ENCODE measurements at places on chromosomes 3 and 15. TPM values are rescaled to one million over a fixed set of nuclear protein-coding genes. Genes with fewer than 3 reads are reported as not detected.

GRCh38 chr3:159239059-159239458 lies 437.2 kb downstream of the MFSD1 start:
- DNase-seq: no peak

- DNase-seq: no peak
Measured at GRCh38 chr3:36796881-36797280, 32.5 kb upstream of the DCLK3 start.

DNA sequence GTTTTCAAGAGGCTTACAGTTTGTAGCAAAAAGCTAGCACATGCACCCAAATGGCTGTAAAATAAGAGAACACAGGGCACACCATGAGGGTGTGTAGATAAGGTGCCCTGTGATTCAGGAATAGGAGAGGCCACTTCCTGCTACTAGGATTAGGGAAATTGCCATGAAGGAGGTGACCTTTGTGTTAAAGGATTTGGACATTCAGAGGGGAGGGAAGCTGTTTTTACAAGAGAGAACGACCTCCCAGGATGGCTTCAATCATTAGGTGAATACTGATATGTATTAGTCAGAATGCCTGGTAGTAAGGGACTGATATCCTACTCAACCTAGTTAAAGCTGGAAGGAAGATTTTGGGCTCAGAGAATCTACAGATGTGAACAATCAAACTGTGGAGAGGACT lies 35.7 kb upstream of the ABHD17C start:
- no peak for DNase-seq

GRCh38 chr3:81476692-81477091 lies 284.8 kb downstream of the GBE1 start:
- DNase-seq: no peak

DNA sequence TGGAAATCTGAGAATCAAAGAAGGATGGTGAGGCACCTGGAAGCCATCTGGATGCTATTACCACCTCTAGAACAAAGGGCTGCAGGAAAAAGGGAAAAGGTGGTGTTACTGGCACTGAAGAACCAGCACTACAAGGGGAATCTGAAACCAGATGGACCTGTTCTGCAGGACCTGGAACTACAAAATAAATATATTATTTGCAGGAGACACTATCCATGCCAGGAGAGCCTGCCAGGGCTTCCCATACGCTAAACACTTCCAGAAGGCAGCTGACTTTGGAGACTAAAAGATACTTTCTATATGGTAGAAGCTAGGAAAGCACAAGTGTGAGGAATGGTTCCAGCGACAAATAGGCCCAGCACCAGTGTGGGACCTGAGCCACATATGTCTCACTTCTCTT lies 83.4 kb upstream of the POU1F1 start:
- DNase-seq: no peak

GRCh38 chr15:68614286-68615035 lies 35.7 kb downstream of the CORO2B start:
- DNase-seq: no peak

The C2CD4A gene
- 0.50 TPM for total RNA-seq

Data from left lobe of liver (tissue), 2 donors.